Naive thymus-derived CD8-positive, alpha-beta T cell (primary cell): ENCODE measurements at places on chromosomes 16 and 17.

- no peak for DNase-seq
These were observed 14.1 kb upstream of the ITGB4 start for GRCh38 chr17:75707079-75707571.

GRCh38 chr16:1014771-1015495 is 33.4 kb downstream of the SOX8 start:
- no peak for DNase-seq

GRCh38 chr17:3038941-3039340 is 24.5 kb downstream of the OR1D5 start:
- DNase-seq: no peak

GRCh38 chr17:62756198-62756597 is 51.9 kb downstream of the MARCHF10 start:
- no peak for DNase-seq

GRCh38 chr16:80940069-80940856 is 66.4 kb downstream of the CMC2 start:
- no peak for DNase-seq

DNA sequence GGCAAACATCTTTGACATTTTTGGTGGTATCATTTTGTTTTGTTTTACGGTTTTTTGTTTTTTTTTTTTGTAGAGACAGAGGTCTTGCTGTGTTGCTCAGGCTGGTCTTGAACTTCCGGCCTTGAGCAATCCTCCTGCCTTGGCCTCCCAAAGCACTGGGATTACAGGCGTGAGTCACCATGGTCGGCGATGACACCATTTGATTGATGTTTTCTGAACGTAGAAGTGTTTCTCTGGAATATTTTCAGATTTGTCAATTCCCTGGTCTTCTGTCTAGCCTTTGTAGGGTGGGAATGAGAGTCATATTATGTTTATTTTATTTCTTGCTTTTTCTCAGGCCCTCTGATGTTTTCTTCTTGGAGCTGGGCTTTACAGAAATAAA is 32.2 kb upstream of the BRD7 start:
- no peak for DNase-seq

DNA sequence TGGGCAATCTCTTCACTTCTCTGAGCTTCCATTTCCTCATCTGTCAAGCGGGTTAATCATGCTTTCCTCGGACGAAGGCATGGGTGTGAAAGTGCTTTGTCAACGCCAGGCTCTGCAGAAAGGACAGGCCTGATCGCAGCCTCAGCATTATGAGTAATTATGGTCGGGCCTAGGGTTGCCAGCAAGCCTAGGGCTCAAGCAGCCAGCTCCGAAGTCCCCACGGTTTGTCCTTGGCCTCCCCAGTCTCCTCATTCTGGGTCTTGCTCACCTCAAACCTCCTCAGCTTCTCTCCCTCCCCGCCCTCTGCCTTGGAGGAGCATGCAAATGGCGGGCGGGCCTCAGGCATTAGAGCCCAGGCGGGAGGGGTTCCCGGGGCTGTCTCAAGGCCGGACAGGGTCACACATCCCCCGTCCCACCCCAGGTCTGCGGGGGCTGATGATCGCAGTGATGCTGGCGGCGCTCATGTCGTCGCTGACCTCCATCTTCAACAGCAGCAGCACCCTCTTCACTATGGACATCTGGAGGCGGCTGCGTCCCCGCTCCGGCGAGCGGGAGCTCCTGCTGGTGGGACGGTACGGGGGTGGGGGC is 10.2 kb upstream of the FAM83G start:
- no peak for DNase-seq

- DNase-seq: no peak
These were observed 900.0 kb upstream of the GOT2 start for GRCh38 chr16:59634004-59634579.

GRCh38 chr16:58494981-58495520 is 4.9 kb upstream of the NDRG4 start:
- DNase-seq: peak; percentile 45

GRCh38 chr17:41682631-41683030 is 6.1 kb upstream of the EIF1 start:
- DNase-seq: no peak

GRCh38 chr17:79690466-79690865 is 40.3 kb upstream of the ENPP7 start:
- no peak for DNase-seq

DNA sequence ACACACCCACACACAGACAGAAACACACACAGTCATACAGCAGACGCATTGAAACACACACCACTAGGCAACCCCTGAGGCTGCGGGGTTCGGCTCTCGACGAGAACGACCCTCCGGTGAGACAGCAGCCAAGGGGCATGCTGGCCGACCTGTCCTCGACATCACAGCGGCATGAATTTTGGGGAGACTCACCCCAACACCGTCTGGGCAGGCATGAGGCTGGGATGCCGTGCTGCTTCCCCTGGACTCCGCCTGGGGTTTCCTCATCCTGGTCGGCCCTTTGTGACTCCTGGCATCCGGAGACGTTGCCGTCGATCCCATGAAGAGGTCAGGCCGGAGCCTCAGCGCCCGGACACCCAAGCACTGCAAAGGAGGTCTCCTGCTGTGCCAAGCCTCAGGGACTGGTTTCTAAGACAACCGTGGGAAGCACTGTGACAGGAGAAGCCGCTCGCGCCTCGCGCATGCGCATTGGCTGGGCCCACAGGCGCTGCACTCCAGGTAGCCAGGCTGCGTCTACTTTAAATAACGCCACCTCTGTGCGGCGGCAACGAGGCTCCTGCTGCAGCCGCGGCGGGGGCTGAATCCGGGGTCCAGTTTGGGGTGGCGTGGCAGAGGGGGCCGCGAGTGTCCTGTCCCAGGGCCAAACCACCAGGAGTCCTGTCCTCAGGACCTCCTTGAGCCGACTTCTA is 13.8 kb upstream of the KCNJ18 start:
- DNase-seq: no peak

DNA sequence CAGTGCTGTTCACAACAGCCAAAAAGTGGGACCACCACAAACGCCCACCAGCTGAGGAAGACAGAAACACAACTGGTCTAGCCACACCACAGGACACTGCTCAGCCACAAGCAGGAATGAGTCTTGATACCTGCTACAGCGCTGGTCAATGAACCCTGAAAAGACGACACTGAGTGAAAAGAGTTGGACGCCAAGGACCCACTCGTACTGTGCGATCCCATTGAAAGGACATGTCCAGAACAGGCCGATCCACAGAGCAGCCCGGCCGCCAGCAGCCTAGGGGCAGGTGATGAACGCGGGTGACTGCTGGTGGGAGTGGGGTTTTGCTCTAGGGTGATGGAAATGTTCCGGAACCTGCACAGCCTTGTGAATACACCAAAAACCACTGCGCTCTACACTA is 10.6 kb upstream of the SLC38A8 start:
- DNase-seq: no peak

DNA sequence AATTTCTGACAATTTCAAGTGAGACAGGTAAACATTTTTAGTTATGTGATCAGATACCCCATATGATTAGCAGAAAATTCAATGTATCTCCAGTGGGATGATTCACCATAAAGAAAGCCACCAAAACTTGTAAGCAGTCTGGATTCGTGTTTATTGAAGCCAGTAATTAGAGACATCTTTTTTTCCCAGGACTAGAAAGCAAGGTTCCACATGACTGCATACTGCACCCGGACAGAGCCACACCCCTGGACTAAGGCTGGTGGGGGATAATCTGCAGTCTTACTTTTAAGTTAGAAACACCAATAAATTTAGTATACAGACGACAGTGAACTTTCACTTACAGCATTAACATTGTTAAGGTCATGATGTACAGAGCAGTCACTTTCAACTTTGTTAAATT is 24.2 kb upstream of the CMTM4 start:
- no peak for DNase-seq

DNA sequence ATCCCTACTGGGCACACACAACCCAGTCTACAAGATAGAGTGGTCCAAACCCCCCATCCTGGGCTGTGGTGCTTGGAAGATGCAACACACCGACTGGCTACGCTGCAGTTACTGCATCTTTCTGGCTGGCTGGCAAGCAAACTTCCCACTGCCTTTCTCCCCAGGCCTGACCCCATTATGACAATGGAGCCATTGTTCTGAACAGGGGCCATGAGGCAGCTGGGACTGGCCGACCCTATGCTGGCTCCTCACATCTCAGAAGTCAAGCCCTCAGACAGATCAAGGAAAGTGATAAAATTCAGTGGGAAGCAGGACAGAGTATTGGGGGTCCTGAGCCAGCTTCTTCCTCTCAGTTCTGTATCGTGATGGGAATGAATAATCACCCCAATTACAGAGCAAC is 364.1 kb upstream of the ASIC2 start:
- DNase-seq: no peak

DNA sequence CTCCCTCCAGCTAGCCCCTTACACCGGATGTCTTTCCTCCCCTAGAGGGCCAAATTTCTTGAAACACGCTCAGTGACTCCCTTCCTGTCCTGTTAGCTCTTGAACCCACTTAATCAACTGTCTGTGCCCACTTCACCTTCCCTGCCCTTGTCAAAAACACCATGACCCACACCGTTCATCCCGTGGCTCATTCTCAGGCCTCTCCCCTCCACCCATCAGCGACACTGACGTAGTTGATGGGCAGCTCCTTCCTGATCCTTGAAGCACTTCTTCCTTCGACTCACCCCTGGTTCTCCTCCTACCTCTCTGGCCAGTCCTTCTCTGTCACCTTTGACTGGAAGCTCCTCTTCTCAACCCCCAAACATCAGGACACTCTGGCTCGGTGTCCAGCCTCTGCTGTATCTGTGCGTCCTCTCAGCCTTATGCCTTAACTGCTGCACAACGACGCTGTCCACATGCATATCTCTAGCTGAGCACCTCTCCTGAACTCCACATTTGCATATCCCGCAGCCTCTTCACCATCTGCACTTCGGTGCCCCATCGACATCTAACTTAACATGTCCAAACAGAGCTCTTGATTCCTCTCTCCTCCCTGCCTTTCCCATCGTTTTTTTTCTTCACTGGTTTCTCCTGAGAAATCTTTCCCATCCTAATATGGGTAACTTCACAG is 39.3 kb upstream of the CCDC182 start:
- DNase-seq: no peak

DNA sequence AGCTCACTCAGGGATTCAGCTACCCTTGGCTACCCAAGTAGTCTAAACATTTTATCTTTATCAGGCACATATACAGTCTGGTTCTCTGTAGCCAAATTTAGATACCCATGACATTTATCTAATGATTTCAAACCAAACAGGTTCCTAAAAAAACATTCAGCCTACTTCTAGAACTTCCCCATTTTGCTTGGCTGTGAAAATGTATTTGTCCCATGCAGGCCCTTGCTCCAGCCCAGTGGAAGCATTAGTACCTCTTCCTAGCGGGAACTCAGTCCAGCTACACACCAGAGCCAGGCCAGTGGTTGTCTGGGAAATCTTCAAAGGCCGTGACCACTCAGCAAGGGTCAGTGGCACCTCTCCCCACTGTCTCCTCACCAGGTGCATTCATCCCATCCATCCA is 26.2 kb upstream of the NAGLU start:
- DNase-seq: no peak

GRCh38 chr16:12775656-12776236 is 27.9 kb downstream of the CPPED1 start:
- DNase-seq: no peak

- DNase-seq: no peak
These were observed 21.8 kb downstream of the SMYD4 start for GRCh38 chr17:1807890-1808289.

GRCh38 chr16:70738083-70738977 is 52.5 kb upstream of the MTSS2 start:
- peak; percentile 67 for DNase-seq

- DNase-seq: no peak
These were observed 37.4 kb downstream of the BPTF start for GRCh38 chr17:67862614-67863217.

DNA sequence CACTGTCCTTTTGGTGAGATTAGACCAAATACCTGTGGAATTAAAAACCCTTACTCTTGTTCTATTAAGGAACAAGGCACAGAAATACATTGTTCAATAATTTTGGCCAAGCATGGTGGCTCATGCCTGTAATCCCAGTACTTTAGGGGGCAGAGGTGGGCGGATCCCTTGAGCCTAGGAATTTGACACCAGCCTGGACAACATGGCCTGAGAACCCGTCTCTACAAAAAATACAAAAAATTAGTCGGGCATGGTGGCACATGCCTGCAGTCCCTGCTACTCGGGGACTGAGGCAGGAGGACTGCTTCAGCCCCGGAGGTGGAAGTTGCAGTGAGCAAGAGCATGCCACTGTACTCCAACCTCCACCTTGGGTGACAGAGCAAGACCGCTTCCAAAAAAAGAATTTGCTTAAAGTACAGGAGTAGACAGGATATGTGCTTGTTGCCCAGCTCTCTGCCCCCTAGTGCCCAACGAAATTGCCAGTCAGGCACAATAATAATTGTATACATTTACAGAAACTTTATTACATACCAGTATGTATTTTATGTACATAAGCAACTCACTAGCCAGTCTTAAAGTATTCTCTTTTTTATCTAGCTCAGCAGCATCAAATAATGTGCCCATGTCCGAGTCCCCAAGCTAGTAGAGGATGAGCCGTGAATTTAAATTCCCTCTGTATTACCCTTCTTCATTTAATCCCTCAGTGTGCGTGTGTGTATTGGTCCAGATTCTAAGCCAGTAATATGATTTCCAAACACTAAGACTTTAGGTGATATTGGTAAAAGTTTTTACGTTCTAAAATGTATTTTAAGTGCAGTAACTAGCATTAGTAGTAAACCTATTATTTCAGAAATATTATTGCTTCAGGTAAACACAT is 1.4 kb downstream of the THUMPD1 start:
- peak; percentile 32 for DNase-seq

- no peak for DNase-seq
These were observed 4.4 kb upstream of the OR1F1 start for GRCh38 chr16:3183445-3184139.

GRCh38 chr16:709566-710499 is 4.2 kb upstream of the FBXL16 start:
- DNase-seq: no peak

- peak; percentile 80 for DNase-seq
These were observed at the start of the genes CCDC78 and HAGHL for GRCh38 chr16:726438-727290. Gene CCDC78, minus strand, starts transcription at chr16:726443. Its CDS starts 76 bp downstream, at chr16:726367. Gene HAGHL, plus strand, starts transcription at chr16:727106. Its CDS starts 404 bp downstream, at chr16:727510.

DNA sequence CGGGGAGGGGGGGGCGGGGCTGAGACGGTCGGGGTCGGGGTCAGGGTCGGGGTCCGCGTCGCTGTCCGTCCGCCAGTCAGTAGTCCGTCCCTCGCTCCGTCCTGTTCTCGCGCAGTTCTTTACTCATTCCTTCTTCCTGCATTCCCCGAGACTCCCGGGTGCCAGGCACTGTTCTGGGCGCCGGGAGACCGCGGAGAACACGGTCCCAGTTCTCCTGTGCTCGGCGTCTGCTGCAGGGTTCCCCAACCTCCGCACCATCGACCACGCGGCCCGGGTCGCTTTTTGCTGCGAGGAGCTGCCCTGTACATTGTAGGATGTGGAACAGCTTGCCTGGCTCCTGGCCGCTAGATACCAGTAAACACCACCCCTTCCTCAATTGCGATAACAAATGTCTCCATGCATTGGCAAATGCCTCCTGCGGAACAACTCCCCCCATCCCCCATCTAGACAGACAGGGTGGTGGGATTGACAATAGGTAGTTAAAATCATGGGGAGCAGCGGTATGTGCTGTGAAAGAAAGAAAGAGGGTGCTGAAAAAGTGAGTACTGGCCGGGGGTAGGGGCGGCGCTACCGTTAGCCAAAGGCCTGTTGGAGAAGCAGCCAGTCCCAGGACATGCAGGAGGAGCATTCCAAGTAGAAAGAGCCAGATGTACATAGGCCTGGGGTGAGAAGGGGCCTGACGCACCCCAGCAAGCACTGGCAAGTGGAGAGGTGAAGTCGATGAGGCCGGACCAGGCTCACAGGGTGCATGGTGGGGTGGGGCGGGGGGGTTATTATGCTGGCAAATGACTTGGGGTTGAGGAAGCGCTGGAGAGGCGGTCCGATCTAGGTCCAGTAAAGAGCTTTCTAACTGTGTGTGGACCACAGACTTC is 631 bp downstream of the TRAF7 start:
- no peak for DNase-seq

GRCh38 chr16:5885521-5885920 is 787.9 kb upstream of the EEF2KMT start:
- DNase-seq: no peak
